Fibroblast of skin of right biceps (primary cell): ENCODE measurements at places on chromosomes 7 and 10.
A peak's percentile ranks its signal among the peaks of the same experiment; 100 is the strongest.

DNA sequence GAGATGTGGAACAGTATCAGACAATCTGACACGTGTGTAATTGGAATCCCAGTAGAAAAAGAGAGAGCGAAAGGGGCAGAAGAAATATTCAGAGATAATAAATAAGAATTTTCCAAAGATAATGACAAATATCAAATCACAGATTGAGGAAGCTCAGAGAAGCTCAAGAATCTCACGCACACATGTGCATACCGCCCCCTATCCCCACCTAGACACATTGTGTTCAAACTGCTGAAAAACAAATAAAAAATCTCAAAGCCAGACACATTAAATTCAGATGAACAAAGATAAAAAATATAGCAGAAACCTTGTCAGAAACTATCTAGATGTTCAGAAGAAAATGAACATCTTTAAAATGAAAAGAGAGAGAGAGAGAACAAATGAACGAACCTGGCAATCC, 17.2 kb downstream of the SFR1 start:
- DNase-seq = no peak

GRCh38 chr7:139777133-139777891, 486 bp downstream of the HIPK2 start:
- DNase-seq = no peak

DNA sequence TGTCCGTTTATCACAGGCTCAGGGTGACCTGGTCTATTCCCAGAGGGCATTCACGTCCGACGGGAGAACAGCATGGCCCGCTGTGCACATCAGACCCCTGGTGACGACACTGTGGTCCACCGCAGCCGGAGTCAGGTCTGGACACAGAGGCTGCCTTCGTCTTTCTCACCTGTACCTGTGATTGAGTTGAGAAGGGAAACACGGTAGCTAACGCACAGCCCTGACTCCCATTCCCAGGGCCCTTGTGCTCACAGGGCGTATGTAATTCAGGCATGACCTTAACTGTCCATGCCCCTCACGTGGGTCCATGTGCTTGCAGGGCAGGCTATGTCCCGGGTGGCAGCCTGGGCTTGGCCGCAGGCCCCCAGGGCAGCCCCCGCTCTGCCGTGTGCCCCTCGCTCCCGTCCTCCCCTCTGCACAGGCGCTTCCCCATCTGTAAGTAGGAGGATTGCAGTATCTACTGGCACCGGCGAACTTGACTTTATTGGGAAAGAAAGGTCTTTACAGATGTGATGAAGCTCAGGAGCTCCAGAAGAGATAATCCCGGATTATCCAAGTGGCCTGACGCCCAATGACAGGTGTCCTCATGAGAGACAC, 221.3 kb upstream of the TCERG1L start:
- DNase-seq = no peak

DNA sequence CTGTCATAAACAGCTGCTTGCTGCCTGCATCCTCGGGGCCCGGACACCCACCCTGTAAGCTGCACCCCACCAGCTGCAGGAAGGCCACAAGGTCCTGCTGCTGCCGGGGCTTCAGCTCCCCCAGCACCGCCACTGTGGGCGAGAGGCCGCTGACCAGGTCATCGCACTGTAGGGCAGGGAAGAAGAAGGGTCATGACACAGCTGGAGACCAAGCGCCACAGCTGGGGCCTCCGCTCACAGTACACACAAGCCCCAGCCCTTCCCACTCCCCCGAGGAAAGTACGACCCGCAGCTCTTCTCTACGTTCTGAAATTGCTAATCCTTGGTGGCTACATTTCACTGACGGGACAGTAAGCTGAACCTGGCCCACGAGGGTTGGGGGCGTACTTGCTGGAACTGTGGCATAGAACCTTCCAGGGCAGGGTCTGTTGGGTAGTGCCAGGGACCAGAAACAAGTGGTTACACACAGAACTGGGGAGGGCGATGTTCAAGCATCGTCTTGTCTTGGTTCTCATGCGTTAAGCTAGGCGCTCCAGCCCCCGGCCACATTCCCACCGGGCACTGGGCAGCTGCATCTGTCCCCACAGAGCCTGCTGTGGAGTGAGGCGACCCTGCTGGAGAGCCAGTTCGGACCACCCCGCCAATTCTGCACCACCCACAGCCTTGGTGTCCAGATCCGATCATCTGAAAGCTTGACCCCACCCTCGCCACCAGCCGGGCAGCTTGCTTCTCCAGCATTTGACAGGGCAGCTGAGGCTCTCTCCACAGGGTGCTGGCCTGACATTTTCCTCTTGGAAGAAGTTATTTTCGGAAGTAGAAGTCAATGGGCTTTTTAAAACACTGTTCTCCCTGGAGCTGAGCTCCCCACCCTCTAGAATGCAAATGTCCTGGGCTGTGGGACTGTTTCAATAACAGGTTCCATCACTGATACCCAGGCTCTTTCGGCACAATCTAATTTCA, 50.8 kb downstream of the GSDME start:
- DNase-seq = no peak

DNA sequence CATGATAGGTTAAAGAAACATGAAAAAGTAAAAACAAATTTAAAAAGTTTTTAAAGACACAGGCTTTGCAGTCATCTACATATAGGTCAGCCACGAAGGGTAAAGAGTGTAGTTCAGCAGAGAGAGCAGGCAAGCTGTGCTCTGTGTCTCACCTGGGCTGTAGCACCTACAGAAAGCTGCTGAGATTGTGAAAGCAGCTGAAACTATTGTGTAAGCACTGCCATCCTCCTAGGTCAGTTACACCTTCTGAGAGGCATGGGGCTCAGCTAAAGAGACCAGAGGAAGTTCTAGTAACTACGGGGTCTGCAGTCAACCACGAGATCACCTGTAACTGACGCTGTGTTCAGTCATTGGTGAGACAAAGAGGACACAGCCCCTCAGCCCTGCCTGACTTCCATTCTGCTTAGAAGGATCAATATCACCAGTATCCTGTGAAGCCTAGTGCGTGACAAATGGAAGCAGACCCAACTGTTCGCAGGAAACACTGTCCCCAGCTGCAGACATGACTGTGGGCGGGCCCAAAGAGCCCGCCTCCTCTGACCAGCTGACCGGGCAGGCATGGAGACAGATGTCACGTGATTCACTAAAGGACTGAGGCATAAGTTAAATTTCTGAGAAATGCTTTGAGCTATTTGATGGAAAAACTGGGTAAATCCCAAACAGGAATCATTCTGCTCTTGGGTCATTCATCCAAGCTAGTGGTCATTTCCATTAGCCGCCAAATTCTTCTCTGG, 87.9 kb downstream of the EBF3 start:
- no peak for DNase-seq

DNA sequence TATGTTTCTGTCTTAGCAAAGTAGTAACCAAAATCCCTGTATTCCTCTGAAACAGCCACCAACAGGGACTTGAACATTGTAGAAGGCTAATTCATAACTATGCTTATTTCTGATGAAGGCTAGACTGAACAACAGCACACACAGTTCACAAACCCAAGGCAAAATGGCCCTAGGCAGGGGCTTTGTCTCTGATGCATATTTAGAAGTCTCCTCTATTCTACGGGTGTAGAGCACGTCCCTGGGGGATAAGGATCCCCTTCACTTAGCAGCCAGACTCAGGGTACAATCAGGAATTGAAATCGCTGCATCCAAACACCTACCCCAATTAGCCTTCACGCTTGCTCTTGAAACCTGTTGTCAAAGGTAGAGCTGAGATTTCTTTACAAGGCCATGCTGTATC, 45.5 kb downstream of the FGFR2 start:
- DNase-seq = no peak

- peak; percentile 71 for DNase-seq
These were observed 176.2 kb downstream of the PRKAG2 start for GRCh38 chr7:151700586-151701165.

DNA sequence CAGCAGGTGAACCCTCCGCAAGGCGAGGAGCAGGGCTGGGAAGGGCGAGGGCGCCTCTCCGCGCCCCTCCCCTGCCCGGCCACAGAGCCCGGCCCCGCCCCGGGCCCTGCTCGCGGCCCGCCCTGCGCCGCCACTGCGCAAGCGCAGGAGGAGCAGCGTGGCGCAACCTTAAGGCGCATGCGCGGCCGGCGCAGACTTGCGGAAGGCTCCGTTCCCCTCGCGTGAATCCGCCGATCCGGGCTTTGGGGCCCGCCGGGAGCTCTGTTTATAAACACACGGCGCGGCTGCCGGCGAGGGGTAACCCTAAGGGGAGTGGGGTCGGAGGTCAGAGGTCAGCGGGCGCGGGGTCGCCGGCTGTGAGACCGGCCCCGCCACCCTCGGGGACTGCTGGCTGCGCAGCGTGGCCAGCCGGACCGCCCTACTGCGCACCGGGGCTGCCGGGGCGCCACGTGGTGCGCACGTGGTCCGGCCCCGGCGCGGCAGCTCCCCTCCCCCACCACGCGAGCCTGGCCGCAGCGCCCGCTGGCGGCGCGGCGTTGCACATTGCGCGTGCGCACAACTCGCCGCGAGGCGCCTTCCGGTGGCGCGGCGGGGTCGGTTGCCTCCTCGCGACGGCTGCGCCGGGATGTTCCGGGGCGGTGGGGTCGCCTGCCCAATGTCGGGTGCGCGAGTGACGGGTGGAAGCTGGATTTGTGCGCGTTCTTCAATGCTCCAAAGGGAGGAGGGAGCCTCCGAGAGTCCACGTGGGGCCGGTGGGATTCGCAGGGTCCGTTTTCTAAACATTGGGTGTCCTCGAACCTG, 40.2 kb upstream of the FOXK1 start:
- peak; percentile 92 for DNase-seq

DNA sequence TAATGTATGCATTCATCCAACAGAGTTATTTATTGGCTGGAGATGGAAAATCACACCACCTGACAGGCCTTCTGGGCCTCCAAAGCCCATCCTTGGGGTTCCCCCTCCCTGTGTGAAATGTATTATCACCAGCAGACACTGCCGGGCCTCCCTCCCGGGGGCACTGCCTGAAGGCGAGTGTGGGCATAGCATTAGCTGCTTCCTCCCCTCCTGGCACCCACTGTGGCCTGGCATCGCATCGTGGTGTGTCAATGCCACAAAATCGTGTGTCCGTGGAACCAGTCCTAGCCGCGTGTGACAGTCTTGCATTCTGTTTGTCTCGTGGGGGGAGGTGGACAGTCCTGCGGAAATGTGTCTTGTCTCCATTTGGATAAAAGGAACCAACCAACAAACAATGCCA, 15.3 kb downstream of the TACR2 start:
- no peak for DNase-seq

DNA sequence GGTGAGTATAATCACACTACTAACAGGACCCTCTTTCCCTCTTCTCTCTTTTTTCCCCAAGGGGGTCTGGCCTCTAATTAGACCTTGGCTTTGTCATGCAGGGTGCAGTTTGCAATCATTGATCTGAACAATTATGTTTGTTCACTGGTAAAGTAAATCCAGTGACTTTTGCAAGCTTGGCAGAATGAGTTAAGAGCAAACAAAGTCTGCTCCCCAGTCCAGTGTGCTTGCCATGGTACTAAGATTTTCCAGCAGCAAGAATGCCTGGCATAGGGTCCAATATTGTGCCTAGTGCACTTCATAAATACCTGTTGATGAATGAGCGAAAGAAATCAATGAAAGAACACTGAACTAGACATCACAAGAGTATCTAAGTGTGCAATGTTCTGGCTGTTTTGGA, 43.9 kb downstream of the PLXDC2 start:
- DNase-seq = no peak

DNA sequence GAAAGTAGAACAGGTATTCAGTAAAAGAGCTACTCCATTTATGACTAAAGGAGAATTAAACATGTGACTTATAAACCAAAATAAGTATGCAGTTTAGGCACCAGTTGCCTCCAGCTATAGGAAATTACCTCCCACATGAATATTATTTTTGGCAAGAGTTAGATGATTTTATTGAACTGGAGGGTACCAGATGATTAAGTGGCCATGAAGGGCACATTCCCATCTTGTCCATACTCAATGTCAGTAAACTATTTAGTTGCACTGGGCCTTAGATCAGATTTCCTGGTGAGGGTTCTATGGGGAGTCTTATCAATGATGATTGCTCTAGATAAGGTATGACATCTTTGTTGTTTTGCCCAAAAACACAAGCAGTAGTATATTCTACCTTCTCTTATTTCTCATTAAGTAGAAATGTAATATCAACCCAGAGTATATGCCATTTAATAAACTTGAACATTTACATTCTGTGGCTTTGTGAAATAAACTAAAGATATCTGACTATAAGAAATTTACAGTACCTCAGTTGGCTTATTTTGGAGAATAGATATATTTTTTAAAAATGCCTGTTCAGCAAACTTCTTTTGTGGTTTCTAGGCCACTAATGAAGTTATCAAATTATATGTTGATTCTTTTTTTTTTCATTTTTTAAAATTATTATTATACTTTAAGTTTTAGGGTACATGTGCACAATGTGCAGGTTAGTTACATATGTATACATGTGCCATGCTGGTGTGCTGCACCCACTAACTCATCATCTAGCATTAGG, 145.3 kb downstream of the SEMA3A start:
- DNase-seq = no peak

GRCh38 chr7:41298409-41298808, 404.5 kb downstream of the INHBA start:
- DNase-seq = peak; percentile 20

DNA sequence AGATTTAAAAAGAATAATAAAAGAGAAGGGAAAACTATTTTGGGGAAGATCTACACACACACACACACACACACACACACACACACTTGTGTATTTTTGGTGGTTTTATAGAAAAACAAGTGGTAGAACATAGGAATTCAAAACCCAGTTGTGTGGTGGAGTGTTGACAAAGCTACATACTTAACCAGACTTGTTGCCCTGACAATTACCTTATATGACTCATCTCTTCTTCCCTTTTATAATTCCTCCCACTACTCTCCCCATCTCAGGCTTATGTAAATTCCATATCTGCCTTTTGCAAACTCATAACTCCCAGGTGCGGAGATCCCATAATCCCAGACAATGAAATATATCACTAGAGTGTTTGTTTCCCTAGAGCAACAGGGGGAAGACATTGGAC, 873.7 kb downstream of the NXPH1 start:
- DNase-seq = peak; percentile 10
